Adrenal gland (tissue), 19 donors: ENCODE measurements at places on chromosomes 13 and 19. TPM values are rescaled to one million over a fixed set of nuclear protein-coding genes. Genes with fewer than 3 reads are reported as not detected.

GRCh38 chr19:11093689-11094238, 4.5 kb downstream of the LDLR start:
- peak; percentile 41 for DNase-seq

GRCh38 chr13:110984381-110984780, 69.5 kb upstream of the ANKRD10 start:
- no peak for DNase-seq

- peak; percentile 89 for DNase-seq
Observed at GRCh38 chr19:18173572-18174288, at the start of gene IFI30. Gene IFI30, plus strand, starts transcription at chr19:18173813. Its CDS starts 29 bp downstream, at chr19:18173842.

DNA sequence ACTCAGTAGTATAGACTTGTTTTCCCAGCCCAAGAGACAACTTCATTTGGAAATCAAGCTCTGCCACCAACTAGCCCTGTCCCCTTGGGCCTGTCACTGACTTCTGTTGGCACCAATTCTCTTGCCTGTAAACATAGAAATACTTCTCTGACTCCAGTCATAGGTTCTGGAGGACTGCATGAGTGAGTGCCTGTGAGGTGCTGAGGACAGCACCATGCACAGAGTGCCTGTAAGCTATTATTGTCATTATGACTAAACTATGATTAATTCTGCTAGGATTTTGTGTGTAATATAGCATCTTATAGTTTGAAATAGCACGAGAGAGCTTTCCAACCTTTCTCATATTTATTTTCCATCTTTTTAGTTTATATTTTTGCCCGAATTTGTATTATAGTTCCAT, 247.9 kb downstream of the MYO16 start:
- no peak for DNase-seq

GRCh38 chr19:38891771-38892170, 7.6 kb downstream of the SIRT2 start:
- no peak for DNase-seq

- DNase-seq, result no peak
Observed at GRCh38 chr13:76461999-76462398, 424.2 kb downstream of the KCTD12 start.

DNA sequence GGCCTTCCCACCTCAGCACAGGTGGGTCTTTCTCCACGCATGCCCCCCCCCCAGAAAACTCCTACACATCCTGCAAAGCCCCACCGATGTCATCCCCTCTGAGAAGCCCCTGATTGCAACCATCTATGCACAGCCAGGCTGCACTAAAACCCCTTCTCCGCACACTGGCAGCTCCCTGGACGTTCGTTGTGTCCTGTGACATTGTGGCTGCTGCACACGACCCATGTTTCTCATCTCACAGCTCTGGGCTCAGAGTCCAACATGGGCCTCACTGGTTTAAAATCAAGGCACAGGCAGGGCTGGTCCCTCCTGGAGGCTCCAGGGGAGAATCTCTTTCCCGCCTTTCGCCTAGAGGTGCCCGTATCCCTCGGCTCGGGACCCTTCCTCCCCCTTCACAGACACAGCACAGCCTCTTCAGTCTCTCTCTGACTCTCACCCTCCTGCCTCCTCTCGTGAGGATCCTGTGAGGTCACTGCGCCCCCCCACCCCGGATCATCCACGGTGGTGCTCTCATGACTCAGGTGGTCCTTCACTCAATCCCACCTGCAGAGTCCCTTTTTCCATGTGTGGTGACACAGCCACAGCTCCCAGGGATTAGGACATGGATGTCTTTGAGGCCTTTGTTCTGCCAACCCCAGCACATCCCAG, 71.2 kb downstream of the GADD45B start:
- no peak for DNase-seq

DNA sequence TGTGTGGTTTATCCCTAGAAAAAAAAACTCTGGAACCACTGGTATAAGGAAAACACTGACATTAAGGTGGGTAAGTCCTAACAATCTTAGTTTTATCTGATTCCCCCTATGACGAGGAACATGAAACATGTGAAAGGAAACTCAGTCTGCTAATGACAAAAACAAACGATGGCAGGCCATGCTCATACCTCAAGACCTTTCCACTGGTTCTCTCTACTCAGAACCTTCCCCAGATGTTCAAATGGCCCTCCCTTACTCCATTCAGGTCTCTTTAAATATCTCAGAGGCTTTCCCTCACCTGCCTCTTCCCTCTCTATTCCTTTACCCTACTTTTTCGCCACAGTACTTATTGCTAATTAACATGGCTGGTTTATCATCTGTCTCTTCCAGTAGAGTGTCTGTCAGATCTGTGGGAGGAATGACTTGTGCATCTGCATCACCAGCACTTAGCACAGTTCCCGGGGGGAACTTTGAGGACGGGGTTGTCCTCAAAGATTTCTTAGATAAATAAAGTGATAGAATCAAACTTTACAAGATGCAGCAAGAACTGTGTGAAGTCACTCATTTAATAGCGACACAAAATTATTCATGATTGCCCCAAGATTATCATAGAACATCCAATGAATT, 1.5 kb downstream of the TUBGCP3 start:
- no peak for DNase-seq

DNA sequence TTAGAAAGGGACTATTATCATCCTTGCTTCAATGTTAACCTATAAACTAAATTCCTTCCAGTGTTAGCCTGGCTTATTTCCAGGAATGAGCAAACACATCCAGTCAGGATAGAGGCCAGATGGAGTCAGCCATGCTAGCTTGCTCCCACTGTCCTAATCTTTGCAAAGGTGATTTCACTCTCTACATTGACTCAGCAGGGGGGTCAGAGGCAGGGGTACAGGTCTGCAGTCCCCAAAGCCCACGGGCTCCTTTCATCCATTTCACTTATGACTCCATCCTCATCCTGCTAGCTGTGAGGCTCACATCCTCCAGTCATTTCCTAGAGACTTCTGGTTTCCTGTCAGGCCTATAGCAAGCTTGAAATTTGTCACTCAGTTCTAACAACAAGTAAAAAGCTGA, 63.4 kb upstream of the CEACAM8 start:
- no peak for DNase-seq

DNA sequence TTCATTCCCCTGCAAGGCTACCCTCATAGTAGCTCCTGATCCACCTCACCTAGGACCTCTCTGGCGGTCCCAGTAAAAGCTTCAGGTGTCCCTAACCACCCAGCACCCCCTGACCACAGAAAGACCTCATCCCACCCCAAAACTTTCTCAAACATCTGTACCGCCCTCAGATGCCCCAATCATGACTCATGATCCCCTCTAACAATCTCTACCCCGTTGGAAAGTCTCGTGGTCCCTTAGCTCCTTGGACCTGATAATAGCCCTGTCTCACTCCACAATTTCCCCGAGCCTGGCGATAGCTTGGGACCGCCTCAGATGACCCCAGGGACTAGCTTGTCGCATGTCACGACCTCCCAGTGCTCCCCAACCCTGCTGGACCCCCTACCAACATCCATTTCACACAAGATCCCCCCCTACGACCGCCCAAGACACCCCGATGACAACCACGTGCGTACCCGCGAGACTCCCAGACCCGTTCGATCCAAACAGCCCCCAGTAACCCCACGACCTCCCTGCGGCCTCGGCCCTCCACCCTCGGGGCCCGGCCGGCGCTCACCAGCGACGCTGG, 450 bp downstream of the NDUFA11 start:
- DNase-seq, result peak; percentile 61

Gene GJB2
- 0.24 TPM for polyA plus RNA-seq

Gene CALR3
- polyA plus RNA-seq, result 0.07 TPM

Gene PBX4
- polyA plus RNA-seq, result not detected

Gene DLEU7
- polyA plus RNA-seq, result 0.24 TPM

Gene ETV2
- 5.3 TPM for polyA plus RNA-seq

Gene CACNA1A
- 5.7 TPM for polyA plus RNA-seq
